ENCODE measurements at places on chromosomes 13 and 19.

DNA sequence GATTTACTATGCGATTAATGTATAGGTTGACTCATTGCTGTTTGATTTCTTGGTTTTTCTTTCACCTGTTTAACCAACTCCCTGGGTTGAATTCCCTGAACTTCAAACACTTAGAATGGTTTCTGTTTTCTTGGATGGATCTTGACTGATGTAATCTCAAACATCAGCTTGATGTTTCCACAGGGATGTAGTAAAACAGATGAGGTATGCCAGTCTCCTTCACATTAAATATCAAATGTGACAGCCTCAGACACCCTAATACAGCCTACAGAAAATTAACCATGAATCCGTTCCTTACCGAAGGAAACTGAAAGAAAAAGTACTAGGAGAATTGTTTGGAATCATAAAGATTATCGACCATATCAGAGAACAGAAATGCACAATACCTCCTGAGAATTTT is 631.2 kb downstream of the GPC5 start:
- no peak for DNase-seq

DNA sequence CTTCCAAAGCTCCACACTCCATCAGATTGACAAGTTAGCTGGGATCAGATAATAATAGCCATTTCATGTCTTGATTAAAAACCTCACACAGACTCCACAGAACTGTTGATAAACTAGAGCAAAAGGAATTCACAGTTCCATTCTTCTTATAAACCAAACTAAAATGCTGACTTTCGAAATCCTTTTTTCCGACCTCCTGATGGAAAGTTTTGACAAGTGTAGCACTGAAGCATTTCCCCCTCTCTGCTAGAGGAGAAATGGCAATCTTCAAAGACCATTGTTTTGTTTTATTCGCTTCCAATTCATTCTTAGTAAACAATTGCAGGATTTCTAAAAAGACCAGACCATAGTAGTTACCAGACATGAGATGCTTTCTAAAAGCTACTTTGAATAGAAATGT is 58.8 kb downstream of the COL4A2 start:
- DNase-seq = no peak

DNA sequence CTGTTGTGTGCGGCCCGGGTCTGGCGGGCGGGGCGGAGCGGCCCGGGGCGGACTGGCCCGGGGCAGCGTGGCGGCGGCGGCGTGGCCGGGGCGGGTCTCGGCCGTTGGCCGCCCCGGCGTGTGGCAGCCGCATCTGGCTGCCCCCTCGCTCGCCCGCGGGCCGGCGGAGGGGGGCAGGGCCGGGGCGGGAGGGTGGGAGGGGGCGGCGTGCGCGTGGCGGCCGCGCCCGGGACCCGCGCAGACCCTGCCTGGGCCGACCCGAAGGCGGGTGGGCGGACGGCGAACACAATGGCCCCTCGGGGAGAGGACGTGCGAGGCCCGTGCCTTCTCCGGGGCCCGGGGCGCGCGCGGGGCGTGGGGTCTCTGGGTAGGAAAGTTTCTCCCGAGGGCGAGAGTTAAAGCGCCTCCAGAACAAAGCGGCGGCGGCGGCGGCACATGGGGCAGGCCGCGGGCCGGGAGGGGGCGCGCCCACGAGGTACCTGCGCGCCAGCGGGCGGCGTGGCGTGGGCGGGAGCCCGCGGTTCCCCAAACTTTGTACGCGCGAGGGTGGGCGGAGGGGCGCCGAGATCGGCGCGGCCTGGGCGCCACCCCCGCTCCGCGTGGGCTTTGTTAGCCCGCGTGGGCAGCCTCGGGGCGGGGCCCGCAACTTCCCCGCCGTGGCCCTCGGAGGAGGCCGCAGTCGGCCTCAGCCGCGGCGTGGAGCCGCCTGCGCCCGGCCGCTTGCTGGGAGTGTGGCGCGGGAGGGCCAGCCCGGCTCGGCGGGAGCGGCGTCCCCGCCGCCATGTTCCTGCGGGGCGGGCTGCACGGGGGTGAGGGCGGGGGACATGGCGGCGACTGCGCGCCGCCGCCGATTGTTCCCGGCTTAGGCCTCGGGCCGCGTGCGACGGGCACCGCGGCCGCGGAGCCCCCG is 764 bp downstream of the MIR17HG start:
- peak; percentile 73 for DNase-seq

- DNase-seq = no peak
These were observed 460.7 kb downstream of the GPC6 start for GRCh38 chr13:93687261-93687660.

DNA sequence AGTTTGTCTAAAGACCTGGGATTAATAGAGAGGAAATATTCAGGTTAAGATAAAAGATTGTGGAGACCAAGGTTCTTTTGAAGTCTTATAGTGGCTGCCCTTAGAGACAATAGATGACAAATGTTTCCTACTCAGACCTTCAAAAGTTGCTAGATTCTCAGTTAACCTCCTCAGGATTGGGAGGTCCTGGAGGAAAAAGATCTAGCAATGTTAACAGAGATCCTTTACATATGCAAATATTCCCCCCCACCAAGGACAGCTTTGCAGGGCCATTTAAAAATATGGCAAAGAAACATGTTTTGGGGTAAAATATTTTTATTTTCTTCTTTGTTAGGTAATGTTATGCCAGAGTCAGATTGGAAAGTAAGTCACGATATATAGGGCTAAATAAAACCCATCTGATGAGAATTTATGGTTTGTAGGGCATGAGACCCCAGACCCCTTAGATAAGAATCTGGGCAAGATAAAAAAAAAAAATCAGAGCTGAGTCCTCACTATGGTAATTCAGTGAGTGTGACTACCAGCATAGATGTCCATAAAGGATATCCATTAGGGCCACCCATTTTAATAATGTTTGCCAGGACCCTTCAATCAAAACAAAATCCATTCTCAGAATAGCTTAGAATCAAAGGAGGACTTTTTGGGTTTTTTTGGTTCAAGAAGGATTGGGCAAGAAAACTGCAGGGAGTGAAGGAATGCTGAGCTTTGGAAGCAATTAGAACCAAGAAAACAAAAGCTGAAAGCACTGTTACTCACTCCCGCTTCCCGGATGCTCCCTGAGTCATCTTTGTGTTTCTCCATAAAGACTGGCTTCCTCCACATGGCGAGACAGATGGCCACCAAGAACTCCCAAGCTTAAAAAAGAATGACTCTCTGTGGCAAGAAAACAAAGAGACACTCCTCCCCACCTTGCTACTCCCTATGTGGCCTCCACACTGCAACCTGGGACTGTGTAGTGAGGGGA is 28.2 kb downstream of the VSTM1 start:
- no peak for DNase-seq

DNA sequence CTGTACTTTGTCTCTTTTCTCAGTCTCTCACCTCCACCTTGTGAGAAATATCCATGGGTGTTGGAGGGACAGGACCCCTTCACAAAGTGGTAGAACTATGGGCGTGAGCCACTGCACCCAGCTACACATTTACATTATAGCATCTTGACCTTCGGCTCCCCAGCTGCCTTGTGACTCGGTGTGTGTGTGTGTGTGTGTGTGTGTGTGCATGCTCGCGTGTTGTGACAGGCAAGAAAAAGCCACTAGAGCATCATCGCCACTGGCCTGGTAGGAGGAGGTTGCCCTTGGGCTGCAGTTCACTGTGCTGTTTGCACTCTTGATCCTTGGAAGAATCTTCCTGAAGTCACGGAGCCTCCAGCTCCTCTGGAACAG is 13.7 kb upstream of the ZNF888 start:
- no peak for DNase-seq

DNA sequence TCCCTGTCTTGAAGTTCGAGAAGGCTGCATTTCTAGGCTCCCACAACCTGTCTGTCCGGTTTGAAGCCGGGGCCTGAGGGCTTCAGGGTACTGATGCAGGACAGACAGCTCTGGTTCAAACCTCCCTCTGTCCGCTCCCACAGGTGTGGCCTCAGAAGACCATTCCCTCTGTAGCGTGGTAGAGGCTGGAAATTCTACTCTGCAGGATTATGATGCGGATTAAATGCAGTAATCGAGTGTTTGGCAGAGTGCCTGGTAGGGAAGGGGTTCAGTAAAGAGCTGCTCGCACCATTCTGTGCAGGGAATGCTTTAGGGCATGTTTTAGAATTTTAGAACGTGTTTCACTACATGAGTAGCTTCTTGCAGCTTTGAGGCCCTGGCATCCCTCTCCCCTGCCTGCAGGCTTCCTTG is 30.5 kb downstream of the PPP1R37 start:
- no peak for DNase-seq

- DNase-seq = no peak
These were observed 481.0 kb downstream of the FOXO1 start for GRCh38 chr13:40185414-40185813.

- no peak for DNase-seq
These were observed 17.4 kb downstream of the ZC3H4 start for GRCh38 chr19:47096100-47096704.

- DNase-seq = no peak
These were observed 127.2 kb upstream of the TSC22D1 start for GRCh38 chr13:44703371-44703770.

GRCh38 chr19:28493884-28494283 is 719.1 kb downstream of the UQCRFS1 start:
- no peak for DNase-seq

- DNase-seq = no peak
These were observed 4.2 kb downstream of the LIPE start for GRCh38 chr19:42422901-42423461.

DNA sequence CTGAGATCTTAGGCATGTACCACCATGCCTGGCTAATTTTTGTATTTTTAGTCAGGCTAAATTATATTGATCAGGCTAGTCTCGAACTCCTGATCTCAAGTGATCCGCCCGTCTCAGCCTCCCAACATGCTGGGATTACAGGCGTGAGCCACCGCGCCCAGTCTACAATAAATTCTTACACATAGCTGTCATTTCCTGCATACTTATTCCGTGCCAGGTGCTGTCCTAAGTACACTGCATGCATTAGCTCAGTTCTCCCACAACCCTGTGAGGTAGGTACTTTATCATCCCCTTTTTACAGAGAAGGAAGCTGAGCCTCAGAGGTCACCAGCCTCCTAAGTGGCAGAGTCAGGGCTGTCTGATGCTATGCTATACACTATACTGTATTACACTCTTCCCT is 7.2 kb upstream of the RHPN2 start:
- DNase-seq = no peak

DNA sequence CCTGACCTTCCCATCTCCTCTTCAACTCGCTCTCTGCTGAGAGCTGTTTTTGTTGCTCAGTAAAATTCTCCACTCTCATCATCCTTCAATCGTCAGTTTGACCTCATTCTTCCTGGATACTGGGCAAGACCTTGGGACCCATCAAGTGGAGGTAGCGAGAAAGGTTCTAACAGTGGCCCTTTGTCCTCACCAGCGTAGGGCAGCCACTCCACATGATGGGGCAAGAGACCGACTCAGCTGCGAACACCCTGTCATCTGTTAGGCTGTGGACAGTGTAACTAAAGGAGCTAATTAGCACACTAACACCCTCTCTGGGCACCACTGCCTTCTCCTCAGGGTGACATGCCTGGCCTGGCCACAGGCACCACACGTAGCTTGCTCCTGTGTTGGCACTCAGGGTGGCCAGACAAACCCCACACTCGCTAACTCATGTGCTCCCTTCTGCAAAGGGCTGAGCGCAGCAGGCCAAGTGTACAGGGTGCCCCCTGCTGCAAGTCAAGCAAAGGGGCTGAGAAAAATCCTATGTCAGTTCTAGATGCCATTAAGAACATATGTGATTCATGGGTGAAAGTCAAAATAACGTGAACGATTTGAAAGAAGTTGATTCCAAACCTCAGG is 1216.0 kb downstream of the SLITRK5 start:
- no peak for DNase-seq

DNA sequence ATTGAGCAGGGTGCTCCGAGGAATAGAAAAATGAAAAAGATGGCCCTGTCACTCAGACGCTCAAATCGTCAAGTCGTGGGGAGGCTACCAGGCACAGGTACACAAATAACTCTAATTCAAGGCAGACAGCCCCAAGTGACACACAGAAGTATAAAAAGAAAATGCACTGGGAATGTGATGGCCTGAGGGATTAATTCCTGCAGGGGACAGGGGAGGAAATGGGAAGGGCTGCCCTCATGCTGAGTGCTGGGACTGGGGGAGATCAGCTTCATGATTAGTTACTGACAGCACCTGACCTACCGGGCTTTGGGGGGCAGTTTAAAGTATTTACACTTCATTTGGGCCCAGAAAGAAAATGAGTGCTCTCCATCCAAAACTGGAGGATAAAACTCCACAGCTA is 20.9 kb upstream of the UBE2L5 start:
- no peak for DNase-seq

- DNase-seq = no peak
These were observed 99.6 kb upstream of the HTR2A start for GRCh38 chr13:46996316-46997030.

GRCh38 chr13:25847145-25847544 is 204.7 kb downstream of the SHISA2 start:
- no peak for DNase-seq

DNA sequence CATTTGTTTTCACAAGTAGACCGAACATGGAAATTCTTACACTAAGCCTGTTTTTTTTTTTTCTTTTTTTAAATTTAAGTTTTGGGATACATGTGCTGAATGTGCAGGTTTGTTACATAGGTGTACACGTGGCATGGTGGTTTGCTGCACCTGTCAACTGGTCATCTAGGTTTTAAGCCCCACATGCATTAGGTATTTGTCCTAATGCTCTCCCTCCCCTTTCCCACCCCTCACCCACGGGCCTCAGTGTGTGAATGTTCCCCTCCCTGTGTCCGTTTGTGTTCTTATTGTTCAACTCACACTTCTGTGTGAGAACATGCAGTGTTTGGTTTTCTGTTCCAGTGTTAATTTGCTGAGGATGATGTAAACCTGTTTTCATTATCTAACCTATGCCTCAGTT is 2.6 kb downstream of the NLRP4 start:
- no peak for DNase-seq

- no peak for DNase-seq
These were observed 67.1 kb downstream of the NUFIP1 start for GRCh38 chr13:44921931-44922758.

GRCh38 chr13:76004416-76004815 is 368.3 kb downstream of the LMO7 start:
- no peak for DNase-seq

DNA sequence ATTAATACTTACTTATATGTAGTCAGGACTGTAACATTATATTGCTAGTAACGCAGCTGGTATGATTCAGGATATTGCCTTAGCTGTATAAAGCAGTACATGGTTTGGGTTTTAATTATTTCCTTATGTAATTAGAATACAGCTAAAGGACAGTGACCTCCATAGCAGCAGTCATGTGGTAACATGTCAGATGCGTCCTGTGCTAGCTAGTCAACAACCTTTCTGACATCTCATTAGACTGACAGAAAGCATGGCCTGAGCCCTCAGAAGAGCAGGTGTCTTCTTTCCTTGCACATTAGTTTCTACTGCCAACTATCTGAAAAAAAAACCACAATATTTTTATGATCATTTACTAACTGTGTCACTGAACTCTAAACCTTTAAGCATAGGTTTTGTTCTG is 122.2 kb downstream of the MAB21L1 start:
- DNase-seq = no peak

GRCh38 chr19:51114087-51114729 is 6.0 kb upstream of the CTU1 start:
- DNase-seq = no peak
